Thoracic aorta endothelial cell (primary cell): ENCODE measurements at places on chromosomes 13 and 19. TPM values are rescaled to one million over a fixed set of nuclear protein-coding genes. Genes with fewer than 3 reads are reported as not detected.

KASH5 gene
- total RNA-seq: not detected in 2 replicates

CYSLTR2 gene
- under 0.01 TPM in 1 of 2 replicates, not detected in the other for total RNA-seq

GSX1 gene
- total RNA-seq: not detected in 2 replicates

CGB1 gene
- total RNA-seq: not detected in 2 replicates

ZNF726 gene
- total RNA-seq: 3.6 and 5.2 TPM in 2 replicates

ZNF627 gene
- 17.6 and 18.6 TPM in 2 replicates for total RNA-seq

ZNF441 gene
- 7.2 and 7.6 TPM in 2 replicates for total RNA-seq

FUT3 gene
- not detected in 2 replicates for total RNA-seq

F7 gene
- not detected in 2 replicates for total RNA-seq

PRR22 gene
- 0.40 and 0.65 TPM in 2 replicates for total RNA-seq

KIR2DL4 gene
- total RNA-seq: not detected in 2 replicates

SRRM5 gene
- total RNA-seq: 0.07 and 0.27 TPM in 2 replicates

SMAD9 gene
- 8.1 and 8.3 TPM in 2 replicates for total RNA-seq

TSSK6 gene
- 0.57 and 1.1 TPM in 2 replicates for total RNA-seq

LILRB3 gene
- not detected in 2 replicates for total RNA-seq

ZNF101 gene
- total RNA-seq: 13.2 and 15.6 TPM in 2 replicates

ZNF714 gene
- 18.1 and 22.3 TPM in 2 replicates for total RNA-seq

TMC4 gene
- 0.53 TPM in 1 of 2 replicates, not detected in the other for total RNA-seq

LRRC4B gene
- under 0.01 and 0.07 TPM in 2 replicates for total RNA-seq

CCDC122 gene
- 3.6 and 7.6 TPM in 2 replicates for total RNA-seq

DAND5 gene
- not detected in 2 replicates for total RNA-seq

C5AR1 gene
- total RNA-seq: not detected in 2 replicates

PLPP2 gene
- total RNA-seq: 2.9 and 4.8 TPM in 2 replicates

EID2 gene
- 10.8 and 13.1 TPM in 2 replicates for total RNA-seq

ZNF888 gene
- 3.7 and 5.0 TPM in 2 replicates for total RNA-seq

CYTH2 gene
- 65.1 and 96.0 TPM in 2 replicates for total RNA-seq

PPP1R37 gene
- 27.6 and 31.0 TPM in 2 replicates for total RNA-seq

CADM4 gene
- total RNA-seq: 1.6 and 1.7 TPM in 2 replicates

GRIK5 gene
- 0.27 and 5.8 TPM in 2 replicates for total RNA-seq

USHBP1 gene
- 7.0 and 15.1 TPM in 2 replicates for total RNA-seq

SLC25A41 gene
- 0.27 TPM in 1 of 2 replicates, not detected in the other for total RNA-seq

DHDH gene
- total RNA-seq: not detected in 2 replicates

ZNF611 gene
- total RNA-seq: 18.7 and 18.9 TPM in 2 replicates

PTGER1 gene
- 0.07 and 0.27 TPM in 2 replicates for total RNA-seq

DNASE2 gene
- total RNA-seq: 12.1 and 20.0 TPM in 2 replicates

GGN gene
- total RNA-seq: 0.57 and 0.80 TPM in 2 replicates

PET100 gene
- 9.0 and 13.8 TPM in 2 replicates for total RNA-seq

SPRY2 gene
- total RNA-seq: 16.5 and 24.7 TPM in 2 replicates
